ENCODE measurements at places on chromosomes 7 and 10. TPM values are rescaled to one million over a fixed set of nuclear protein-coding genes. Genes with fewer than 3 reads are reported as not detected.

The ADRB1 gene
- total RNA-seq, result 11.7 TPM

The SCART1 gene
- 1.7 TPM for total RNA-seq

The PRKCQ gene
- 7.3 TPM for total RNA-seq

The CPA2 gene
- total RNA-seq, result not detected

The IKZF1 gene
- total RNA-seq, result 50.2 TPM

The FRMD4A gene
- 33.9 TPM for total RNA-seq

The IFRD1 gene
- total RNA-seq, result 54.1 TPM

The PRSS2 gene
- 13.1 TPM for total RNA-seq

The GIMAP7 gene
- 48.4 TPM for total RNA-seq

The GRB10 gene
- 41.1 TPM for total RNA-seq

The SPDYE3 gene
- total RNA-seq, result not detected

The GATA3 gene
- total RNA-seq, result 1.7 TPM

The LRRN3 gene
- 3.3 TPM for total RNA-seq

The TAS2R4 gene
- 0.99 TPM for total RNA-seq

The SEPTIN14 gene
- not detected for total RNA-seq

The GPR15LG gene
- not detected for total RNA-seq

The C10orf88 gene
- total RNA-seq, result 5.9 TPM

The RNLS gene
- total RNA-seq, result 5.8 TPM

The FGF8 gene
- not detected for total RNA-seq

The LMOD2 gene
- not detected for total RNA-seq

The PHYHIPL gene
- total RNA-seq, result not detected

The C10orf105 gene
- 1.0 TPM for total RNA-seq

The PARD3 gene
- 25.6 TPM for total RNA-seq

The IL15RA gene
- total RNA-seq, result 46.2 TPM

The FGFR2 gene
- total RNA-seq, result 48.0 TPM

The CYP2C8 gene
- total RNA-seq, result 0.39 TPM

The CALHM3 gene
- total RNA-seq, result 0.16 TPM

The FZD8 gene
- total RNA-seq, result 16.0 TPM

The C10orf67 gene
- total RNA-seq, result 0.93 TPM

The FKBP6 gene
- not detected for total RNA-seq

The CUBN gene
- 2.2 TPM for total RNA-seq

The NPC1L1 gene
- not detected for total RNA-seq

The VAX1 gene
- not detected for total RNA-seq

The MTG1 gene
- 46.5 TPM for total RNA-seq

The CREM gene
- 25.7 TPM for total RNA-seq

The SPDYE11 gene
- total RNA-seq, result not detected
